ENCODE measurements at places on chromosomes 3 and 15. TPM values are rescaled to one million over a fixed set of nuclear protein-coding genes. Genes with fewer than 3 reads are reported as not detected.
A peak's percentile ranks its signal among the peaks of the same experiment; 100 is the strongest.

DNA sequence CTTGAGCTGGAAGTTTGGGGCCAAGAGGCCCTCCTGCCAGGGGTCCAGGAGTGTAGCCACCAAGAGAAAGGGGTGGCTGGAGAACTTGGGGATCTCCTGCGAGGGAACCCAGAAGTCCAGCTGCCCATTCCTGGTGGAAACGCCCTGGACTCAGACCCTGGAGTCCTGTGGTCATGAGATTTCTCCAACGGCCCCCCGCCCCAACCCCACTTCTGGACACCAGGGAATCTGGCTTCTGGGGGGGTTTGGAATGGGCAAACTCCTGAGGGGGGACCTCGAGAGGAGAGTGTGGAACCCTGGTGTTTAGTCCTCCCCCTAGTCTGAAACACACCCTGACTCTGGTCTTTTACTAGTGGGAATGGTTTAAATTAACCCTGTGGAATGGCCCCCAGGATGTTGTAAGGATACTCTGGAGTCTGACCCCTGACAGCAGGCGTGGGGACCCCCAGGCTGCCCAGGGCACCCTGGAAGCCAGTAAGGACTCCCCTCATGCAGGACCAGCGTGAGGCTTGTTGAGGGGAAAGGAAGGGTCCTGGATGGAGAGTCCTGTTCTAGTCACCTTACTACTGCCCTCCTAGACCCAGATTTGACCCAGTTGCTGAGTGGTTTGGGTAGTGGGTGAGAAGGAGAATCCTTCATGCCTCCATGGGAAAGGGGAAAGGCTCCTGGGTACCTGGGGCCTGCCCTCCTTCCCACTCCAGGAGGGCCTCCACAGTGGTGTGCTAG is 540 bp downstream of the KLHDC8B start:
- no peak for DNase-seq
- peak overlapping the region; percentile 80 for H3K4me3 ChIP-seq
- no peak overlapping the region for H3K27ac ChIP-seq
- H3K4me1 ChIP-seq, result peaks cover 27% of the 10 kb centered on the region
- no peaks in the 10 kb centered on the region for H3K36me3 ChIP-seq

GRCh38 chr3:50168388-50168787 is 13.3 kb downstream of the SEMA3F start:
- H3K27me3 ChIP-seq, result no peaks in the 10 kb centered on the region
- no peak overlapping the region for H3K27ac ChIP-seq
- no peaks in the 10 kb centered on the region for H3K36me3 ChIP-seq
- H3K4me3 ChIP-seq, result no peak overlapping the region
- no peak for DNase-seq
- H3K4me1 ChIP-seq, result peaks cover under 1% of the 10 kb centered on the region

- H3K36me3 ChIP-seq, result no peaks in the 10 kb centered on the region
- no peaks in the 10 kb centered on the region for H3K27me3 ChIP-seq
- DNase-seq, result no peak
- H3K27ac ChIP-seq, result no peak overlapping the region
- no peak overlapping the region for H3K4me3 ChIP-seq
These were observed 87.1 kb downstream of the DUT start for GRCh38 chr15:48418343-48418742.

- H3K4me3 ChIP-seq, result no peak overlapping the region
- H3K27ac ChIP-seq, result peak overlapping the region; percentile 36
- H3K4me1 ChIP-seq, result peaks cover 84% of the 10 kb centered on the region
- no peak for DNase-seq
- peaks cover 75% of the 10 kb centered on the region for H3K36me3 ChIP-seq
These were observed 29.9 kb downstream of the RASGRP1 start for GRCh38 chr15:38534691-38535090.

- H3K27me3 ChIP-seq, result no peaks in the 10 kb centered on the region
- H3K4me1 ChIP-seq, result no peaks in the 10 kb centered on the region
- no peaks in the 10 kb centered on the region for H3K36me3 ChIP-seq
- DNase-seq, result no peak
These were observed 373.3 kb downstream of the GAP43 start for GRCh38 chr3:115996420-115997108.

DNA sequence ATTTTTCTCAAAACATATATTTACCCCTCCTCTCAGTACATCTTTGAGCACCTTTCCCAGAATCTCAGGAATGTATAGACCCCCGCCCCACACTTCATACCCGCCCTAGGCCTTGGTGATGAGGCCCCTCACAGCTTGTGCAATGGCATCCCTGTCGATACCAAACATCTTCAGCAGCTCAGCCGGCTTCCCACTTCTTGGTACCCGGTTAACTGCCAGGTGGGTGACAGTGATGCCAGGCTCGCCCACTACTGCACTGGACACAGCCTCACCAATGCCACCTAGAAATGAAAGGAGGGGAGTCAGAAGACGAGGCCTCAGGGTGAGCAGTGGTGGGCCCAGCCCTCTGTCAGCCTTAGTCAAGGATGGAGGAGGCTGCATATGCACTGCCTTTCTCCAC is 30.2 kb downstream of the TKT start:
- peaks cover 70% of the 10 kb centered on the region for H3K36me3 ChIP-seq
- no peaks in the 10 kb centered on the region for H3K4me1 ChIP-seq
- H3K27me3 ChIP-seq, result no peaks in the 10 kb centered on the region
- no peak overlapping the region for H3K4me3 ChIP-seq

DNA sequence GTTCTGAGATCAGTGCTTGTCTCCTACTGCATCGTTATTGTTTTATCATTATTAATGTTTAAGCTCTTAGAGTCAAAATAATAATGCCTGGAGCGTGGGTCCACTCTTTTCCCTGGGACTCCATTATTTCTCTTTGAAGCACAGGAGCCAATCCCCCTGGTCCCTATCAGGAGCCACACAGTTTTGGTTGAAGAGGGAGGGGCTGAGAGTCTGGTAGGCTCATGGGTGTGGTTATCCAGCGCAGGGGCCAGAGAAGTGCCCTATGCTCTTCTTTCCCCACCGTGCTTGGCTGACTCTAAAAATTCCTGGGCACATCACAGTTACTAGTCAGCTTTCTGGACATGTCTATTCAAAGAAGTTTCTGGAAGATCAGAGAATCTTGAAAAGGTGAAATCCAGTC is 121.5 kb downstream of the DNAJB8 start:
- DNase-seq, result no peak
- H3K4me1 ChIP-seq, result no peaks in the 10 kb centered on the region
- no peak overlapping the region for H3K27ac ChIP-seq
- no peak overlapping the region for H3K4me3 ChIP-seq
- peaks cover 21% of the 10 kb centered on the region for H3K36me3 ChIP-seq
- H3K27me3 ChIP-seq, result no peaks in the 10 kb centered on the region

- no peaks in the 10 kb centered on the region for H3K36me3 ChIP-seq
- H3K27me3 ChIP-seq, result no peaks in the 10 kb centered on the region
- H3K4me1 ChIP-seq, result no peaks in the 10 kb centered on the region
- no peak for DNase-seq
These were observed 279.3 kb upstream of the C2CD4B start for GRCh38 chr15:62444104-62445022.

The ISY1 gene
- total RNA-seq, result 28.5 TPM

The GCNT3 gene
- total RNA-seq, result not detected

The RPUSD3 gene
- 7.9 TPM for total RNA-seq

The DISP2 gene
- 0.06 TPM for total RNA-seq
